ENCODE measurements at places on chromosomes 16 and 17.

DNA sequence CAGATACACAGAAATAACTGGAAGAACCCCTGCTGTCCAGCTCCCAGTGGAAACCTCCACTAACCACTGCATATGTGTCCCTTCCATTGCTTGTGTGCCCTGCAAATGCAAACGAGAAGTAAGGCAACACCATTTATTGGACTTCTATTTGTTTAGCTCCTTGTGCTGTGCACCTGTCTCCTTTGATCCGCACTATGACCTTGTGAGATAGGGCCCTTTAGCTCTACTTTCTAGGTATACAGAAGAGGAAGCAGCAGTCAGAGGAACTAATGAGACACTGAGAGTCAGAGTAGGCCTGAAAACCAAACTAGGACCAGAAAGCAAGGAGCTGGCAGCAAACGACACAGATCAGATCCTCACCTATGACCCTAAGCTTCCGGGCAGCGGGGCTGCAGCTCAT is 22.4 kb downstream of the SOX9 start:
- no peak for DNase-seq

- no peak for DNase-seq
Observed at GRCh38 chr17:42122371-42123303, at the start of gene HSPB9. TSS of gene HSPB9 (plus strand) at chr17:42122804. CDS start at chr17:42122851, 47 bp downstream.

DNA sequence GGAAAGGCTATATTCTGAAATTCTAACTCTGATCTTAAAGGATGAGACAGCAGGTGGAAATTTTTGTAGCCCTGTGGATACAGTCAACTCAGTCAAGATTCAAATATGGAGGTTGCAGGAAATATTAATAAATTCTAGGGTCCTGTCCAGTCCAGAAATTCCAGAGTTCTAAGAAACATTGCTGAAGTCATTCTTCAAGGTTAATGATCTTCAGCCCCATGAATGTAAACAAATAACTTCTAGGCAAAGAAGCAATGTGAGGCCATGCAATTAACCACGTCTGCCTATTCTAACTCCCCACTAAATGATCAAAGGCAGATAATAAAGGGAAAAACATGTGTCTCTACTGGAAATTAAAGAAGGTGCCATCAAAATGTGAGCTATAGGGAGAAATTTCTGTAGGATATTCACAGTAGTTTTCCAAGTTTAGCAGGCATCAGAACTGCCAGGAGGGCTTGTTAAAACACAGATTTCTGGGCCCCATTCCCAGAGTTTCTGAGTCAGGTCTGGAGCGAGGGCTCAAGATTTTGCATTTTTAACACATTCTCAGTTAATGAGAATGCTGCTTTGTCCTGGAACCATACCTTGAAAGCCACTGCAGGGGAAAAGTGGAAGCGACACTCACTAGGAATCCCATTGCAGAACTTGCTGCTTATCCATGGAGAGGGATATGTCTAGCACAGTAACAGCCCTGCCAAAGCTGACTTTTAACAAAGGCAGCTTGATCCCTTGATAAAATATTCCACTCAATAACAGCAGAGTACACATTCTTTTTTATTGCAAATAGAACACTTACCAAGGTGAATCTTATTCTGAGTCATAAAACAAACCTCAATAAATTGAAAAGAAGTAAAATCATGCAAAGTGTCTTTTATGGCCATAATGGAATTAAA is 61.8 kb downstream of the DNAH3 start:
- no peak for DNase-seq

DNA sequence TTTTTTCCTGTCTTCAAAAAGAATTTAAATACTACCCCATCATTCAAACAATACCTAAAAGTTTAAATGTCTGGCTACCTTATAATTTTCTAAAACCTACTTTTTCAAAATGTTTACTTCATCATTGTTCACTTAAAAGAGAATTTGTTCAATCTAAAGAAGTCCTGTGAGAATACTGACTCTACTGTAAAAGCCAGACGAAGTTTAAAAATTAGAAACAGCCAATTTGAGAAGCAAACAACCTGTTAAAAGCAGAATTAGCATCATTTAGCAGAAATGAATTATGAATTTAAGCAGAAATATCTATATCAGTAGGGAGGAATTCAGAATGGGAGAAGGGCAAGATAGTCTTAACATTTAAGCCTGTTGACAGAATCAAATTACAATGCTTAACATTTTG is 2.1 kb downstream of the SKA2 start:
- no peak for DNase-seq

DNA sequence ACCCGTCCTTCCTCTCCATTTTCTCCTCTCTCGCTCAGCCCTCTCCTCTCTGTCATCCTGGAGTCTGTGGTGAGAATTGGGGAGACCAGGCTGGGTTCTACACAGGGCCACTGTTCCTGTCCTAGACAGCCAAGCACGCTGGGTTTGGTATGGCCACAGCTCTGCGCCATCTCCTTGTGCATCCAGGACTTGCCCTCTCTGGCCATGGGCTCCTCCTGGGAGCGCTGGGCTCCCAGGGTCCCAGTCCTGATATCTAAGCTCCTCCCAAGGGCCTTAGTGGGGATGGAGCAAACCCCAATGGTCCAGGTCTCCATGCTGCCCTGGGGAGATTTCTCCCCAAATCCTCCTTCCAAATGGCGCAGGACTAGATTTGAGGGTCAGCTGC is 27.2 kb upstream of the ITGA3 start:
- no peak for DNase-seq

DNA sequence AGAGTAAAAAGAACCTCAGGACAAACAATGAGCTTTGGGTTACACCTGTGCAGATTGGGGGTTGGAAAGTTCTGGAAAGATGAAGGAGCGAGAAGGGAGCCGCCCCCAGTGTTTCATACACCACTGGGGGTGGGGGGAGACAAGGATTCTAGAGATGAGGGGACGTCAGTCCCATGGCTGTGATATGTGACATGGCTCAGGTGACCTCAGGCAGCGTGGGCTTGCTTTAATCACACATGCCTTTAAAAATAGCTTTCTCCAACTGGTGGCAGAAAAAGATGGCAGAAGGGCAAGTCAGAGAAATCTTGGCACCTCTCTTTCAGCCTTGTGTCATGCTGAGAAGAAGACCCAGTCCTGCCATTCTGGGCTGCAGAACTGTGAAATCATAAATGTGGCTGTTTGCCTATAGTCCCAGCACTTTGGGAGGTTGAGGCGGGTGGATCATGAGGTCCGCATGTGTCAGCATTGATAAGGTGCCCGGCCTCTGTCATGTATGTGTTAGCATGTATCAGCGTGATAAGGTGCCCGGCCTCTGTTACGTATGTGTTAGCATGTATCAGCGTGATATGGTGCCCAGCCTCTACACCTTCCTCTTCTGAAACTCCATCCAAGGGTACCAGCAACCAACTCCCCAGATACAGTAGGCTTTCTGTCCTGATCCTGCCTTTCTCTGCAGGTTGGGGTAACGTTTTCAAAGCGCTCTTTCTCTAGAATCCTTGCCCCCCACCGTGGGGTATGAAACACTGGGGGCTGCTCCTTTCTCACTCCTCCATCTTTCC is 25.0 kb downstream of the WIPI1 start:
- no peak for DNase-seq

DNA sequence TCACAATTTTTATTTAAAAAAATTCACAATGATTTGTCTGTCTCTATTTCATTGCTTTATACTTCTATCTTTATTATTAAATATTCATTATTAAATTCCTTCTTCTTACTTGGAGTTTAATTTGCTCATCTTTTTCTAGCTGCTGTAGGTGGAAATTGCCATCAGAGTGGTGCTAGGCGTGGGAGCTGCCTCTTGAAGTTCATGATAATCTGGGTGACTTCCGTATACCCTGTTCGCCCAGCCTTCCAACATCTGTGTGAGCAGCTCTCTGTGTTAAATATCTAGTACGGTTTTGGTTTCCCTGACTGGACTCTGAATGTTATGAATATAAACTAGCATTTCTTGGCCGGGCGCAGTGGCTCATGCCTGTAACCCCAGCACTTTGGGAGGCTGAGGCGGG is 84.0 kb upstream of the RPH3AL start:
- DNase-seq, result no peak

DNA sequence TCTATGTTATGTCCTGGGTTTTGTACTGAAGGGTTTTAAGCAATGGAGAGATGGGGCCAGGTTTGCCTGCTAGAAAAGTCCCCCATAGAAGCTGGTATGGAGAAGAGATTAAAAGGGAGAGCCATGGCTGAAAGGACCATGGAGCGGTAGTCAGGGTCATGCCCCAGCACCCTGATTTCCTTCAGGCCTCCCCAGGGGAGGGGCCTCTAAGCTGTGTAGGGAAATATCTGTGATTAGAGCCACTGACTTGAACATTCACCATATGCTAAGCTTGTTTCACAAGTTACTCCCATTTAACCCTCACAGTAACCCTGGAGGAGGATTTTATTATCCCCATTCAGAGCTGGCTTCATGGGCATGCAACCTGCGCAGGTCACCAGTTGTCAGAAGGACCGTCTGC is 3.8 kb upstream of the ATP2A3 start:
- DNase-seq, result no peak

- no peak for DNase-seq
Observed at GRCh38 chr16:20866145-20866772, 33.9 kb downstream of the DCUN1D3 start.
